Endodermal cell (in vitro differentiated cells): ENCODE measurements at places on chromosomes 7 and 10. TPM values are rescaled to one million over a fixed set of nuclear protein-coding genes. Genes with fewer than 3 reads are reported as not detected.

Gene TMEM273
- not detected in 3 replicates for total RNA-seq

Gene SLC39A12
- total RNA-seq, result not detected in 3 replicates

Gene SPDYE16
- total RNA-seq, result 0.34 and 0.37 TPM in 2 replicates

Gene CCT6A
- total RNA-seq, result 128 to 225 TPM (median 220 TPM) in 3 replicates

Gene HKDC1
- not detected in 3 replicates for total RNA-seq

Gene BAMBI
- total RNA-seq, result 11.5 to 43.6 TPM (median 41.4 TPM) in 3 replicates

Gene GSTK1
- 63.7 to 79.4 TPM (median 75.0 TPM) in 3 replicates for total RNA-seq

Gene ENTPD1
- 2.0 to 3.9 TPM (median 2.7 TPM) in 3 replicates for total RNA-seq

Gene SPDYE11
- total RNA-seq, result not detected in 3 replicates

Gene FAM25A
- total RNA-seq, result not detected in 2 replicates

Gene CNPY1
- not detected in 2 replicates for total RNA-seq

Gene TCAF2
- 0.17 to 1.9 TPM (median 0.20 TPM) in 3 replicates for total RNA-seq

Gene PIK3CG
- total RNA-seq, result 0.11 TPM in 2 replicates

Gene ANKRD30A
- total RNA-seq, result not detected in 3 replicates

Gene SLC16A9
- total RNA-seq, result 4.9 and 5.5 TPM in 2 replicates

Gene TFPI2
- total RNA-seq, result 2.3 and 2.7 TPM in 2 replicates

Gene LMOD2
- not detected in 2 replicates for total RNA-seq

Gene CCDC3
- total RNA-seq, result 9.0 and 12.3 TPM in 2 replicates

Gene DNAJC30
- 10.6 and 11.1 TPM in 2 replicates for total RNA-seq

Gene VPS50
- total RNA-seq, result 14.9 and 15.9 TPM in 2 replicates

Gene ANXA8
- 0.19 to 0.33 TPM in 2 of 3 replicates, not detected in the other for total RNA-seq

Gene GPR146
- 0.66 and 1.9 TPM in 2 replicates for total RNA-seq

Gene BMPER
- 29.4 to 71.2 TPM (median 66.5 TPM) in 3 replicates for total RNA-seq

Gene C10orf53
- not detected in 3 replicates for total RNA-seq

Gene BCL7B
- 37.6 and 37.7 TPM in 2 replicates for total RNA-seq

Gene NPFFR1
- total RNA-seq, result 0.02 TPM in 1 of 2 replicates, not detected in the other

Gene TMEM243
- total RNA-seq, result 15.0 to 23.3 TPM (median 22.3 TPM) in 3 replicates

Gene H2BK1
- total RNA-seq, result not detected in 2 replicates

Gene HGF
- 0.14 and 0.20 TPM in 2 replicates for total RNA-seq

Gene LIPJ
- total RNA-seq, result 0.09 TPM in 1 of 3 replicates, not detected in the others

Gene ASB4
- not detected in 2 replicates for total RNA-seq

Gene ABCA13
- 0.04 TPM in 1 of 3 replicates, not detected in the others for total RNA-seq

Gene PRRT4
- total RNA-seq, result 0.21 TPM in 1 of 3 replicates, not detected in the others

Gene LEP
- total RNA-seq, result not detected in 2 replicates

Gene CHST3
- 35.3 to 45.3 TPM (median 40.8 TPM) in 3 replicates for total RNA-seq

Gene GTF2IRD1
- 53.6 and 54.8 TPM in 2 replicates for total RNA-seq

Gene CDC123
- 65.3 to 123 TPM (median 103 TPM) in 3 replicates for total RNA-seq

Gene COL28A1
- 0.36 to 0.49 TPM (median 0.44 TPM) in 3 replicates for total RNA-seq

Gene FKBP6
- total RNA-seq, result not detected in 3 replicates

Gene IL2RA
- total RNA-seq, result not detected in 2 replicates

Gene LRIT1
- total RNA-seq, result 0.11 TPM in 1 of 2 replicates, not detected in the other

Gene AKR1D1
- total RNA-seq, result not detected in 2 replicates

Gene CALML3
- not detected in 2 replicates for total RNA-seq

Gene AFAP1L2
- total RNA-seq, result 1.5 to 1.9 TPM (median 1.5 TPM) in 3 replicates

Gene NAPEPLD
- total RNA-seq, result 8.3 to 14.1 TPM (median 13.7 TPM) in 3 replicates

Gene ANKRD61
- not detected in 3 replicates for total RNA-seq

Gene AGR3
- total RNA-seq, result not detected in 3 replicates

Gene LRRC17
- total RNA-seq, result 0.53 to 0.65 TPM in 2 of 3 replicates, not detected in the other

Gene NUTM2A
- total RNA-seq, result 0.86 and 1.5 TPM in 2 replicates

Gene PRKCQ
- total RNA-seq, result 22.3 to 29.1 TPM (median 28.1 TPM) in 3 replicates

Gene CASD1
- total RNA-seq, result 55.0 to 68.8 TPM (median 67.4 TPM) in 3 replicates

Gene GFRA1
- total RNA-seq, result 3.1 and 4.4 TPM in 2 replicates
